ENCODE measurements at places on chromosomes 12 and 14.

DNA sequence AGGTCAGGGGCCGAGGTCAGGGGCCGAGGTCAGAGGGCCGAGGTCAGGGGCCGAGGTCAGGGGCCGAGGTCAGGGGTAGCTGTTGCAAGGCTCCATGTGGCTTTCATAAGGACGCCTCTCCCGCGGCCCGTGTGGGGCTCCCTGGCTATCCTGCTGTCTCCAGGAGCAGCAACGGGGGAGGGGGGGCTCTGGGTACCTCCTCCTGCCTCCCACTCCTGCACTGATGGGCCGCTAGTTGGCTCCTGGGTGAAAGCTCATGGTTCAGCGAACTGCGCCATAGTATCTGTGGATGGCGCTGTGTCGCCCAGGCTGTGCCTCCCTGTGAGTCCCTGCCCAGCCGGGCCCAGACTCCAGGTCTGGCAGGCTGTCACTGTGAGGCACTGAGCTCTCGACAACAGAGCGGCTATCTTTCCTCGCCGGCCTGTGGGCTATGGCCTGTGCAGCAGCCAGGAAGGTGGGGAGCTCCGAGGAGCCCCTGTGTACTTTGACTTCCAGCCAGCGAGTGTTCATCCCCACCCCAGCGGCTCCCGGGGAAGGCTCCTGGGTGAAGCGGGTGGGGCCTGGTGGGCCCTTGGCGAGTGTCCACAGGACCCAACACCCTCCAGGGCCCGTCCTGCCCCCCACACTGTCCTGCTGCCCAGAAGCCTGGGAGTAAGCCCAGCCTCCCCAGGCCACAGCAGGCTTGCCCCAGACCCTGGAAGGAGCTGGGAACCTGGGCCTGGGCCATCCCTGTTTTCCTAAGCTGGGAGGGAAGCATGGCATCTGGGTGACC, 8.1 kb downstream of the RFLNA start:
- peaks cover 24% of the 10 kb centered on the region for H3K36me3 ChIP-seq
- no peaks in the 10 kb centered on the region for H3K27me3 ChIP-seq
- H3K27ac ChIP-seq = no peak overlapping the region
- no peak for DNase-seq
- H3K4me3 ChIP-seq = no peak overlapping the region

DNA sequence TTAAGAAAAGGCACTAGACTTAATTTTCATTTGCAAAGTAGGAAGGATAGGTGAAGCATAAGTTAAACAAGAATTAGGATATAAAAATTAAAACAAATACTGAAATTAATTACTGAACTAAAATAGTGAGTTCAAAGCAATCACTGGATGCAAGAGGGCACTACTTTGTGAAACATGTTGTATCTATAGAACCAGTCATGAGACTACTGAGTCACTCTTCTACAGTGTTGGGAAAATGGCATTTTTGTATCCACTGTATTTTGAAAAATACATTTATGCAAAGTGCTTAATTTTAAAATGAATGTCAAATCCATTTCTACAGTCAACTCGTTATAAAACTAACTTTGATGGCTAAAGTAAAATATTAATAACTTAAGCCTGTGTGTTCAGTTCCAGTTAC, 47.9 kb downstream of the SEL1L start:
- peaks cover 35% of the 10 kb centered on the region for H3K36me3 ChIP-seq
- no peaks in the 10 kb centered on the region for H3K4me1 ChIP-seq
- no peaks in the 10 kb centered on the region for H3K27me3 ChIP-seq
- H3K4me3 ChIP-seq = no peak overlapping the region
- no peak for DNase-seq
- H3K27ac ChIP-seq = no peak overlapping the region

DNA sequence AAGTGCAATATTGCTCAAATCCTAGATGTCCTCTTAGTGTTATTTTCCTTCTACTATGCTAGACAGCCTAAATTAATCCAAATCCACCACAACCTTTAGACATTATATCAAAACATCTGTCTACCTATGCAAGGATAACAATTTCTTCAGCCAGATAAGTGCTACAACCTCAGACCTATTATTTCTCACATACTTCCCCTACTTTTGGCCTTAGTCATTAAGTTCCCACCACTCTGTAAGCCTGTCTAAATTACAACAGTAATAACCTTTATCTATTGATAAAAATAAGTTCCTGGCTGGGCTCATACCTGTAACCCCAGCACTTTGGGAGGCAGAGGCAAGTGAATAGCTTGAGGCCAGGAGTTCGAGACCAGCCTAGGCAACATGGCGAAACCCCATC, 74.0 kb downstream of the KIF21A start:
- DNase-seq = no peak
- H3K27me3 ChIP-seq = no peaks in the 10 kb centered on the region
- no peak overlapping the region for H3K4me3 ChIP-seq
- H3K4me1 ChIP-seq = no peaks in the 10 kb centered on the region
- no peak overlapping the region for H3K27ac ChIP-seq
- H3K36me3 ChIP-seq = peaks cover 4% of the 10 kb centered on the region

- peaks cover 6% of the 10 kb centered on the region for H3K4me1 ChIP-seq
- H3K36me3 ChIP-seq = no peaks in the 10 kb centered on the region
- no peak overlapping the region for H3K4me3 ChIP-seq
- DNase-seq = no peak
- no peak overlapping the region for H3K27ac ChIP-seq
These were observed 6.1 kb upstream of the IL26 start for GRCh38 chr12:68231691-68232090.

DNA sequence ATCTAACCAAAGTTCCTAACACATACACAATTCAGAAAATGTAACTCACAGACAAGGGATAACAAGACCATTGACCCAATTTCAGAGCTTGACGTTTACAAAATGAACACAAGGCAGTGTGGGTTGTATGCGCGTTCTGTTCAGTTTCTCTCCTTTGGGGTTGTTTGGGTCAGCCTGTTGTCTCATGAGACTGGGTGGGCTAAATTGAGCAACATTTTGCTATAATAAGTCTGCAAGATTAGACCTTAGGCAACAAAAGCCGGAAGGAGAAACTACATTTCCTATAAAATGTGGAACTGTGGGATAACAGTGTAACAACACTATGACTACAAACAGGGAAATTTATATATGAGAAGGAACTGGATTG, 18.8 kb upstream of the LTA4H start:
- no peaks in the 10 kb centered on the region for H3K36me3 ChIP-seq
- peaks cover under 1% of the 10 kb centered on the region for H3K4me1 ChIP-seq
- no peak overlapping the region for H3K4me3 ChIP-seq
- no peak for DNase-seq
- H3K27ac ChIP-seq = no peak overlapping the region

- peaks cover 19% of the 10 kb centered on the region for H3K27me3 ChIP-seq
- H3K4me1 ChIP-seq = peaks cover 4% of the 10 kb centered on the region
- H3K27ac ChIP-seq = no peak overlapping the region
- H3K36me3 ChIP-seq = no peaks in the 10 kb centered on the region
- no peak overlapping the region for H3K4me3 ChIP-seq
These were observed 771.3 kb upstream of the TBX3 start for GRCh38 chr12:115455268-115455681.
